ENCODE measurements at places on chromosomes 13 and 19.

DNA sequence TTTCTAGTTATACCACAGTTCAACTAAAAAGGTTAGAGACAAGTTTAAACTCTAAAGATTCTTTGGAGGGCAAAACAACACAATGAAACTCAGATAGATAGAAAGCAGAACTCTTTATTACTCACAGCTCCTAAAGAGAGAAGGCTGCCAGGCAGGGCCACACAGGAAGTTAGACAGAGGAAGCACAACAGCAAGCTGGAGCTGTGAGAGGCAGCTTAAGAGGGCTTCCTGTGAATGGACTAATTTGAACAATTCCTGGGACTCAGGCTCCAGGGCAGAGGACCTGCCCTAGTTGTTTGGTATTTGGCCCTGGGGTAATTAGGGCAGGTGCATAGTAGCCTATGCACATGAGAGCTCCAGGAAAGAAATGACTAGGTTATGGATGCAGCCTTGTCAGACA is 803.6 kb downstream of the DIAPH3 start:
- no peak for DNase-seq

DNA sequence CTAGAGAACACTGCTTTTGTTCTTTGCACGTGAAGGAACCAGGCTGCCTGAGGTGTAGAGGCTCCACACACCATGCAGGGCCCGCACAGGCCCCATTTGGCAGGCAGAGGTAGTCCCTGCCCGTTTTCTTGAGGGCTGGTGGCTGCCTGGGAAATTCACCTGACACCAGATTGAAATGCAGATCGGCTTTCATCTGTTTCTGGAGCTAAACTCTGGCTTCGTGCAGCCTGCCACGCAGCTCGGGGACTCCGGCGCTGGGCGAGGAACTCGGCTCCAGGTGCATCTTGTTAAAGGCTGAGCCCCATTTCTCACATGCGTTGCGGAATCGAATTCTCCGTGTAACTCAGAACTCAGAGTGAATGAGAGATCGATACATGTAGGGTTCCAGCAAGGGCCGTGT is 37.7 kb downstream of the ATP11A start:
- no peak for DNase-seq

- DNase-seq: no peak
Observed at GRCh38 chr19:5632657-5633056, 9.8 kb downstream of the SAFB start.

GRCh38 chr13:112697756-112698655 is 8.2 kb downstream of the ATP11A start:
- DNase-seq: no peak

DNA sequence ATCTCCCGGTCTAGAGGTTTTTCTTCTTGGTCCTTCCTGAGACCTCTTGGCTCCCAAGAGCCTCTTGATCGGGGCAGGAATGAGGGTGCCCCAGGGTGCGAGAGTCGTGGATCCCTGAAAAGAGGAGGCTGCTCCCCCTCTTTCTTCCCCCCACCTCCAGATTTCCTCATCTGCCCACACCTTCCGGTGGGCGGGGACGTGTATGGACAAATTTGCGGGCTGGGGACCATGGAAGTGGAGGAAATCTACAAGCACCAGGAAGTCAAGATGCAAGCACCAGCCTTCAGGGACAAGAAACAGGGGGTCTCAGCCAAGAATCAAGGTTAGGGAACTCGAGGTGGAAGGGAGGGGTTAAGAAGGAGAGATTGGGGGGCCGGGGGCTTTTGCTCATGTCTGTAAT is at the start of gene MCEMP1:
Gene MCEMP1, plus strand, starts transcription at position 237 of the 400 bp plus-strand sequence. Its CDS starts 31 bp downstream, at position 268.
- no peak for DNase-seq

GRCh38 chr13:34307607-34308006 is 489.7 kb downstream of the RFC3 start:
- no peak for DNase-seq

DNA sequence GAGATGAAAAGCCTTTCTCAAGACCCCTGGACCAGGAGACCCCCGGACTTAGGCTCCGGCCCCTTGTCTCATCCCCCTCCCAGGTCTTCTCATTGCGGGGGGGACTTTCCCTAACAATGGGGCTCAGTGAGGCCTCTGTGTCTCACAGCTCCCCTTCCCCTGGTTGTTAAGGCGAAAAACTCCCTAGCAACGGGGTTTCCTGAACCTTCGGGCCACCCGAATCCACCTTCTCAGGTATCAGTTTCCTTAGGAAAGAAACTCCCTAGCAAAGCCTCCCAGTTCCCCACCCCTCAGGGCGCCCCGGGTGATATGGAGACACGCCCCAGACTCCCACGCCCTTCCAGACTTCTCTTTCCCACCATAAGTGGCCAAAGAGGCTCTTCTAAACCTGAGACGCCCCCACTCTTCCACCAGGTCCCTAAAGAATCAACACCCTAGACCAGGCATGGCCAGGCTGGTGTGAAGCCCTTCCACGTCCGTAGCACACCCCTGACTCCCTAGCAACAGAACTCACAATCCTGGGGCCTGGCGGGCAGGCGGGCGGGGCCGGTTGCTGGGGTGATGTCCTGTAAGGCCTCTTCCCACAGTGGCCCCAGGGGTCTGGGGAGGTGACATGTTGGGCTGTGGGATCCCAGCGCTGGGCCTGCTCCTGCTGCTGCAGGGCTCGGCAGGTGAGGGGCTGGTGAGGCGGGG is at the start of gene TMEM190:
Gene TMEM190, plus strand, starts transcription at position 586 of the 693 bp plus-strand sequence. Its CDS starts 28 bp downstream, at position 614.
- no peak for DNase-seq

DNA sequence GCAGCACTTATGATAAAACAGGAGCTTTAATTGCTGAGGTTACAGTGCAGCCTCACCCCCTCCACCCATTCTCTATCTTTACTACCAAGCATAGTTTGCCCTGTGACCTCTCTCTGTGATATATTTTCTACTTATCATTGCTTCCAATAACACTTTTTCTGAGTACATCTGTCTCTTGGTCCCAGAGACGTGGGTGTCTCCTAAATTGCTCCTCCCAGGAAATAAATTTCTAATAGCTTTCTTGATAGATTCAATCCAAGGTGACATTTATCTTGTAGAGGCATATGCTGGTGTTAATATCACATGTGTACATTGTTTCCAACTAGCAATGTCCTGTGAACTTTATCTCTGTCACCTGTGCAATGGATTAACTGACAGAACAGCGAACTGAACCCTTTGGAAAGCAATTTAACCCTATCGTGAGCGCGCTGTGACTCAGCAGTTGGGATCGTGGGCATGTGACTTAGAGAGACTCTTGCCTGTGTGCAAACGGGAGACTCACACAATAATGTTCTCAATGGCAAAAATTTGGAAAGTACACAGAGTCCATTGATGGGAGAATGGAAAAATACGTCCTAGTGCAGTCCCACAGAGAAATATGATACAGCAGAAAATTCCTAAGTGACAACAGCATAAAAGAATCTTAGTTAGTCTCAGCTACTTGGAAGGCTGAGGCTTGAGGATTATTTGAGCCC is 7.0 kb upstream of the MAP2K2 start:
- no peak for DNase-seq

DNA sequence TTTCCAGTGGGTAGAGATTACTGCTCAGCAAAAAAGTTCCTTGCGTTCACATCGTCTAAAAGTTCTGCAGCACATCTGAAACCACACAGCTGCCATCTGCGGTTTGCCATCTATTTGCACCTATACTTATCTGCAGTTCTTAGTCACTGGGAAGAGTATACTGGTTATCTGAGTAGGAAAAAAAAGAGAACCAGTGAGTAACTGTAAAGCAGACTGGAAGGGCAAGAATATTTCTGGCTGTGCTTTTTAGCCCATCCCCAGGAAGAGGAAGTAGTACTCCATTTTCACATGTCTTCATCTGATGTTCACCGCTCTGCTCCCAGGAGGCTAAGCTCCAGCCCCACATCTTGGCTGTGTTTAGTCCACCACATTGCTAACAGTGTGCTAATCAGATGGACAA is 35.6 kb downstream of the EFNB2 start:
- no peak for DNase-seq

GRCh38 chr19:34145741-34146202 is 26.5 kb upstream of the LSM14A start:
- no peak for DNase-seq

DNA sequence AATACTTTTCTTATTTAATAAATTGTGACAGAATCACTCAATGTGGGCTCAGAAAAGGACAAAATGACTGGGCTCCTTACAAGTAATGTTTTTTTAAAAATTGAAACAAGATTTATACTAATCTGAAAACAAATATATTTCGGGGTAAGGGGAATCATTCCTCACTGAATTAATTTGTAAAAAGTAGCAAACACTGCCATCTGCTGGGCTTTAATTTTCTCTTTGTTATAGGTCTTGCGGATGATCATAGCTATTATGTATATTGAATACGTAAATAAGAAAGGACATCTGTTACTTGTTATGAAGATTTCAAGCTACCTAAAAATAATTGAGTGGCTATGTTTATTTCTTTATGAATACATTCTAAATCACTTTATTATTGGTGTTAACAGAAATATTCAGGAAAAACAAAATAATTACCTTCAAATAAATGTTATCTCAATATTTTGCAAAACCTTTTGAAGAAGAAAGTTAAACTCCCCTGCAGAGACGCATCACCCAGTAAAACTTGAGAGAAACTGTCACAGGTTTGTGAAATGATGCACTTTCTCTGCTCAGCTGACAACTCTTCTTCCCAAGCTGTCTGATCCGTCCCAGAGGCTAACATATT is 17.8 kb upstream of the ENOX1 start:
- DNase-seq: no peak

DNA sequence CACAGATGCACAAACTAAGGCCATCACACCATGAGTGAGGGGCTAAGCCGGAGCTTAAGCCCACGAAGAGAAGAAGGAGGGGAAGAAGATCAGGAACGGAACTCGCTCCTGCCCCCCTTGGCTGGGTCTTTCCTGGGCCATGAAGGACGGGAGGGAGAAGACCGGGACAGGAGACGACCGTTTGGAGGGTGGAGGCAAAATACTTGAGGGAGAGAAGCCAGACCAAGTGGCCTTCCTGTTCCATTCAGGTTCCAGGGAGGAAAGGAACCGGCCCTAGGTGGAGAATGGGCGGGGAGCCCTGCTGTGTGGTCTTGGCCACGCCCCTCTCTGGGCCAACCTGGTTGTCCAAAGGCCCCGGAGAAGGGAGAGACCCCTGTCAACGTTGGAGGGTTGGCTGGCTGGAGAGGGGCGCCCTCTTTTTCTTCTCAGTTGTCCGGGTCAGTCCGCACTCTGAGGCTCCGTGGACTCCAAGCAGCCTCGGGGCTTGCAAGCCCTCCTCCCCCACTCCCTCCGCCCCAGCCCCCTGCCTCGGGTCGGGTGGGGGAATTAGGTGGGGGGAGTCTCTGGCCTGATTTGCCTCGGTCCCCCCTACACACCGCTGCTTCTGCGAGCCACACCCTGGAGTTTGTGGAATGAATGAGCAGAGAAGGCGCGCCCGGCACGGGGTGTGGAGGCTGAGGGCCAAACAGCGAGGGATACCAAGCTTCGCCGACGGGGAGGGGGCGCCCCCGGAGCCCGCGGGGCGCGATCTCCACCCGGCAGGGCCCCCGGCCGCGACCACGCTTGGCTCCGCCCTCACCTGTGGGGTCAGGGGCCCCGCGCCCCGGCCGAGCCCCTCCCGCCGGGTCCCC is 757 bp downstream of the FBN3 start:
- DNase-seq: peak; percentile 49

DNA sequence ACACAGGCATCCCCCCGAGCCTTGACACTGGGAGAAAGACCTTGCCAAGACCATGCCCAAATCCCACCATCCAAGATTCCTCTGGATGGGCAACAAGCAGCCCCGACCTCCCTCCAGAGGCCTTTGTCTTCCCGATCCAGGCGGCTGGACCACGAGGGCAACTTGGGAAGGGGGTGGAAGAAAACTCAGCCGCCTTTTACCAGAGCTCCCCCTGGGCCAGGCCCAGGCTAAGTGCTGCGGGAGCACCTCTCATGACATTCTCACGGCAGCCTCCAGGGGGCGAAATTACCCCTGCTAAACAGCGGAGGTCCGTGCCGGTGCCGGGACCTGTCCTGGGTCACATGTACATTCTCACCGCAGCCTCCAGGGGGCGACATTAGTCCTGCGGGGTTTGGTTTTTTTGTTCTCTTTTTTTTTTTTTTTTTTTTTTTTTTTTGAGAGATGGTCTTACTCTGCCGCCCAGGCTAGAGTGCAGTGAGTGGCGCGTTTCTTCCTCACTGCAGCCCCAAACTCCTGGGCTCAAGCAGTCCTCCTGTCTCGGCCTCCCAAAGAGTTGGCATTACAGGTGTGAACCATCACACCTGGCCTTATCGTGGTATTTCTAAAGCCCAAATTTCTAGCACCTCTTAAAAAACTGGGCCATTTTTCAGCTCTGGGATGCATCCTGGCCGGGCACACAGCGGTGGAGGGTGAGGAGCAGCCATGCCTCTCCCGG is 2.1 kb upstream of the RSPH6A start:
- peak; percentile 78 for DNase-seq

- DNase-seq: no peak
Observed at GRCh38 chr19:33906578-33907335, 110.1 kb downstream of the KCTD15 start.

DNA sequence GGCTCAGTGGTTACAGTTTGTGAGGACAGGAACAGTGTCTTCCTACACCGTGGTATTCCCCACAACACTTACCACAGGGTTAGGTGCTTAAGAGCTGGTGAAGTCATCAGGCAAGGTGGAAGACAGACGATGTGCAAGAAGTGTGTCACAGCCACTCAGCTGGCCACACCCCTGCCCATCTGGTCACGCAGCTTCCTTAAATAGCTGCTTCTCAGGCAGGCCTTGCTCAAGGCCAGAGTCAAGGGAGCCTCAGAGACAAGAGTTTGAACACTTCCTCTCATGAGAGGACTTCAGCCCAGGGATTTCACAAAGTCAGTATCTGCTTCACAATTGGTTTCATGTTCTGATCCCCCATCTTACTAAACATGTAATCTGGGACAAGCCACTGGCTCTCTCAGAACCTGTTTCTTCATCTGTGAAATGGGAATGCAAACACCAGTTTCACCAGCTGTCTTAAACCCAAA is 80.3 kb upstream of the FRY start:
- no peak for DNase-seq

GRCh38 chr19:54332149-54332548 is 6.8 kb downstream of the LILRA4 start:
- DNase-seq: no peak

GRCh38 chr13:49679246-49679645 is 12.0 kb downstream of the EBPL start:
- no peak for DNase-seq

DNA sequence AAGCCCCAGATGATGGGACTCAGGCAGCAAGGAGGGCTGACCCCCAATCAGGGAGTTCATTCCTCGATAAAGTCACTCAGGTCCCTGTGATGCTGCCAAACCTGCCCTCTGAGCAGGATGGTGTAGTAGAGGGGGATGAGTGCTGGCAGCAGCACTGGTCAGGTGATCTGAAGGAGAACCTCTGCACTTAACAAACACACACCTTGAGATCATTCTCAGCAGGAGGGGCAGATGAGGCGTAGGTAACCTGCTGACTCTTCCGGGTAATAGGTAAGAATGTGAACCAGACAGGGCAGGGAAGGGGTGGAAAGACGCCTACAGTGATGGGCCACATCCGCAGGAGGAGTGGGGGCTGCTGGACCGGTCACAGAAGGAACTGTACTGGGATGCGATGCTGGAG is 3.2 kb downstream of the ZNF446 start:
- no peak for DNase-seq

- no peak for DNase-seq
Observed at GRCh38 chr13:106551350-106551749, 15.9 kb upstream of the EFNB2 start.
